ENCODE measurements at places on chromosomes 2 and 18.

- no peak for DNase-seq
Observed at GRCh38 chr2:169778446-169778845, 20.2 kb upstream of the SSB start.

GRCh38 chr2:162244541-162245031 lies 1.3 kb upstream of the FAP start:
- DNase-seq = no peak

DNA sequence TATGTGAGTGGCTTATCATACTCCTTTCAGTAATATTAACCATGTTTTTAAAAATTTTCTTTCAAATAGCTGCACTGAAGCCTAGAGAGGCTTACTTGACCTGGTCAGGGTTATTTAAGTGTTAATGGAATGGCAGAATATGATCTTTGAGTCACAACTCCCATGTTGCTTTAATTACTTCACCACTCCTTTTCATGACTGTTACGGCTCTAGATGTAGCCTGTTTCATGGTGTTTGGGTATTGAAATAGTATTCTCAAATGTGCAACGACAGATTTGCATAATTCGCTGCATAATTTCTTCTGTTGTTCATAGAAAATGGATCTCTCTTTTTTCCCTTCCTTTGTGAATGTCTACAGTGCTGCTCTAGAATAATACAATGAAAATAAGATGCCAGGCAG lies 51.6 kb upstream of the PLA2R1 start:
- no peak for DNase-seq

- DNase-seq = no peak
Observed at GRCh38 chr18:46096651-46097300, 1.3 kb downstream of the ATP5F1A start.

GRCh38 chr2:201483342-201483741 lies 31.8 kb downstream of the STRADB start:
- no peak for DNase-seq

- DNase-seq = no peak
Observed at GRCh38 chr18:392928-393573, 107.5 kb downstream of the COLEC12 start.

DNA sequence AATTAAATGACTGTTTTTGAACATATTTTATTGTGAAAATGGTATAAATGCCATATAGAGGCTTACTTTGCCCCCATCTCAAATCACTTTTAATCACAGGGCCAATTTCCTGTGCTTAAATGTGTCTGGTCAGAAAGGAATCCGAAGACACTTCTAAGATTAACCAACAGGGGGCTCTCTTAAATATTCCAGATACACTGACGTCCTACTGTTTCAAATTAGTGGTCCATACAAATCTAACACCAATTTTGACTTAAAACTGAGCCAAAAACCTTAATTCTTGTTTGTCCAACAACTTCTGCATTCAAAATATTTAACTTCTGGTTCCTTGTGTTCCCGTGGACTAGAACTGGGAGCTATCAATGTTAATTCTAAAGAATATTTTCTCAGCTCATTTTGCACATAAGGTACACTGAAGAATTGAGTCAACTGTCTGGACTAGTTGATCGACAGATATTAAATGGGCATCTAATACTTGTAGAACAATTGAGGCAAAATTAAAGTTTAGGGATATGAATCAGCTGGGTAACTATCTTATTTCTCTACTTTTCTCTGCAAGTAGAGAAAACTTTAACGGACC lies 557.5 kb downstream of the ARHGAP15 start:
- no peak for DNase-seq

DNA sequence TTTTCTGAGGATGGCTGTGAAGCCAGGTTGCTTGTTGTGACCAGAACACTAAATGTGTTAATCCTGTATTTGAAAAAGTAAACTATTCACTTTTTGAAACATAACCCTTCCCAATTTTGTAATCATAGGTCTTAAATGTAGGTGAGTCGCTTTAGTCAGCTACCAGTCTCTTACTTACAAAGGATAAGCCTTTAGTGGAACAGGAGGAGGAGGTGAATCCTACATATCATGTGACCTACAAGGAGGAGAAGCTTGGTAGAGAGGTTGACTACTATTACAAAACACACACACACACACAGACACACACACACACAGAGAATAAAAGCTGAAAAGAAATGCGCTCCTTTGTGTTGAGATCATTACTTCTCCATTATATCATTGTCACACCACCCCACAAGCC lies 59.9 kb upstream of the SPAG16 start:
- DNase-seq = no peak

- no peak for DNase-seq
Observed at GRCh38 chr2:107132070-107132469, 246.1 kb upstream of the ST6GAL2 start.

DNA sequence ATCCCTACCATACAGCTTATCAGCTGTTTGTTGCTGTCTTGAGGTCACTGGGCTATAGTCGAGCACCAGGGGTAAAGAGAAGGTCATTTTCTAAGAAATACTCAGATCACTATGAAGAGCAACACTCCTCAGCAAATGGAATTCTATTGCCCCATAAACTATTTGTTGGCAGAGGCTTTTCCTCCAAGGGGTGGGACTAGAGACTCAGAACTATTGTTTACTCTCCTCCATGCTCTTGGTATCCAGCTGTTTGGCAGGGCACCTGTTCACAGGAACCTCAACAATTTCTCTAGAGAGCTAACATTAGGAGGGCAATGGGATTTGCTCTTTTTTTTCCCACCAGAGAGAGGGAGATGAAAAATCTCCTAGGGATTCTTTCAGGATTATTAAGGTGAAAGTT lies 249.1 kb upstream of the SPRED2 start:
- no peak for DNase-seq

GRCh38 chr18:35661483-35662146 lies 80.1 kb downstream of the GALNT1 start:
- no peak for DNase-seq

DNA sequence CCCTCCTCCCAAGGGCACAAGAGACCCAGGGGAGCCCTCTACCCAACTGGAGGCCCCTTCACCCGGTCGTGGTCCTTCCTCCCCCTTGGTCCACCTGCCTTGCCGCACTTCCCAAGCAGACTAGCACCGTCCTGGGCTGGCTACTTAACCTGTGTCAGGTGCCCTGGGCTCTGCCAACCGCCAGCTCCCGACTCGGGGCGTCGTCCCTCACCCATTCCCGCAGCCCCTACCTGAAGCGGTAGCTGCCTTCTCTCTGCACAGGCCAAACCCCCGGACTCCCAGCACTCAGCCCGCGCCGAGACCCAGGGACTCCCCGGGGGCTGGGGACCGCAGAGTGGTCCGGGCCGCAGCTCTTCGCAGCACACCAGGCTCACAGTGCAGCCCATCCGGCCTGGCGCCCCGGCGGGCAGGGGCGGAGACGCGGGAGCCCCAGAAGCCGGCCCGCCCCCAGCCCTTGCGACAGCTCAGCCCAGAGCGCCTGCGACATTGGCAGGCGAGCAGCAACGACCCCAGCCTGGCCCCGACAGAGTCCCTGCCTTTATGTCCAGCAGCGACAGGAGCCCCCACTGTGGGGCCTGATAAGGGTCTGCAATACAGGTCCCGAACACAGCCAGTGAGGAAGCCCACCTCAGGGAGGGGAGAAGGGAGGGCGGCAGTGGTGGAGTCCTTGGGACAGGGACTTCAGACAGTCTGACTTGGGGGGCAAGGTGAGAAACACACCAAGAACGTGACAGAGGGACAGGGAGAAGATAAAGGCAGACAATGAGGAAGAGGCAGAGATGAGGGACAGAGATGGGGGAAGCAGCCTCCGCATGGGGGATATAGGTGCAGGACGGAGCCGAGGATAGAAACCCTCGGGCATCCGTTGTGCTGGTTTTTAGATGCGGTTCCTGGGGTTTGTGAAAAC lies 31.0 kb upstream of the TNS1 start:
- no peak for DNase-seq

GRCh38 chr2:53104263-53104662 lies 663.3 kb upstream of the CHAC2 start:
- no peak for DNase-seq

DNA sequence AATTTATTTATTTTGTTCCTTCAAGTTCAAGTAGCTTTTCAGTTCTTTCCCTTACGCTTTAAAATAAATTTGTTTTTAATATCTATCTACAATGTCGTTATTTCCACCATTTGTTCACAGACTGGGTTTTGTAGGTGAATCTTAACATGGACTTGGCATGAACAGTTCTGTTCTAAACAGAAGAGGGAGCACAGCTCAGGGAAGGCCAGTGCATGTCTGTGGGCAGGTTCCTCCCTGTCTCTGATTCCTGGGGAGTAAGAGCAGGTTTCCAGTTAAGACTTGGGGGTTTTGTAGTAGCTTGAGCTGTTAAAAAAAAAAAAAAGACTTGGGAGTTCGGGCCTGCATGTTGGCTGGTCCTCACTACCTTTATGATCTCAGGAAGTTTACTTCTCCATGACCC lies 11.1 kb downstream of the TTL start:
- no peak for DNase-seq

DNA sequence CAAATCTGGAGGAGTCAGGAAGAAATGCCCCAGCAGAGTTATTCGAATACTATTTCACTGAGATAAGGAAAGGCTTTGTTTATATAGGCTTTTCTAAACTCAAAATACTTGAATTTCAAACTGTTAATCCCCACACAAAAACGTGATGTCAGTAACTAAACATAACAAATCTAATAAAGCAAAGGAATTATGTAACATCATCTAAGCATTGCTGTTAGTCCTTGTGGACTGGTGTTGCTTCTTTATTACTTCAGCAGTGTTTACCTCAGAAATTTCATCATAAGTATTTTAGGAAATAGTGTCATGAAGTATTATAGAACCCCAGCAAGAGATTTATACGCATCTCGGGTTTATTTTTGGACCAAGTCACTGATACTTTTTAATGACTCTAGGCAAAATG lies 19.7 kb upstream of the SANBR start:
- no peak for DNase-seq

DNA sequence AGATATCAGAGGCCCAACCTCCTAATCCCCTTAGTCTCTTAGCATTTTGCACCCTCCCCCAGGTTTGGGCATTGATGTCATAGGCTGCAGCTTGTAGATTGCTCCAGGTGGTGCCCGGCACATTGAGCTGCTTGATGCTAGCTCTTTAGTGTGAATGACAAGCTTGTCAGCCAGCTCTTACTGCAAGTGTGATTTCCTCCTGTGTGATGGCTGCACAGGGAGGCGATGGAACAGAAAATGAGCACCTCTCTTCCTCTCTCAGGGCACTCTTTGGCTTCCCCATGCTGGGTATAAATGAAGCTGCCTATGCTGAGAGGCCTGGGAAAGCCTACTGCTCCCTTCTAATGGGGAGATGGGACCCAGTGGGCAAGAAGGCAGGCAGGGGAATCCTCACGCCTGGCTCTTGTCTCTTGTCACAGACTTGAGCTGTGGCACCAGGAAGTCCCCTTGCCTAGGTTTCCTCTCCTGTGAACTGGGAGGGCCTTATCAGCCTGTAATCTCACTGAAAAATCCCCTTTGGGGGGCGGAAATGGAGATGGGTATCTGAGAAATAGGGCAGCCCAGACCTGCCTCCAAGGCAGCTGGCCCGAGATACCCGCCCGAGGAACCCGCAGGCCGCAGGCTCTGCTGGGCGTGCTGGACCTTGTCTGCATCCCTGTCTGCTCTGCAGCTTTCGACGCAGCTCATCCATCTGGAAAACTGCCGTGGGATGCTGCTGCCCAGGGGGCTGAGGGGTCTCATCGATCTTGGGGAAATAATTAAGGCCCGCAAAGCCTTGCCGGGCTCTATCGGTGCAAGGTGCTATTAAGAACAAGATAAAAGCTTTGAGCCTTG lies 163.5 kb upstream of the CXCR4 start:
- DNase-seq = no peak

GRCh38 chr2:178374865-178375264 lies 76.1 kb downstream of the PRKRA start:
- DNase-seq = no peak

- no peak for DNase-seq
Observed at GRCh38 chr2:118014492-118014824, 588 bp upstream of the CCDC93 start.

GRCh38 chr2:53750041-53750768 lies 17.4 kb upstream of the CHAC2 start:
- DNase-seq = no peak

DNA sequence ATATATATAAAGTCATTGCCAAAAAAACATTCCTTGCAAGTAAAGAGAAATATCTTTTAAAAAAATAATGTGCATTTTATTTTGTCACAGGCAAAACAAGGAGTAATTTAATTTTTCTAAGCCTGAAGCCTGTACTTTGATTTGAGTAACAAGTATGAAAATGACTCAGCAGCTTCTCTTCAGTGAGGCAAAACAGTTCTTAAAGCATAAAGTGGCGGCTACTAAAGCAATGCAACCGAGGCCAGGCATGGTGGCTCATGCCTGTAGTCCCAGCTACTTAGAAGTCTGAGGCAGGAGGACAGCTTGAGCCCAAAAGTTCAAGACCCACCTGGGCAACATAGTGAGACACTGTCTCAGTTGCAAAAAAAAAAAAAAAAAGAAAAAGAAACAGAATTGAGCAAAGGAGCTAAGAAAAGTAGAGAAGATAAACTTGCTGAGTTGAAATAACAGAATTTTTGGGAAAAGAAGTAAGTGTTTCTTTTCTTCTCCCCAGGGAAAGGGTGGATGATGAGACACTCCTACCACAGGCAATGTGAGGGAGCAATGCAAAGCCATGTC lies 29.6 kb downstream of the DOK1 start:
- DNase-seq = no peak

GRCh38 chr18:3624935-3625741 lies 175.2 kb downstream of the TGIF1 start:
- no peak for DNase-seq

DNA sequence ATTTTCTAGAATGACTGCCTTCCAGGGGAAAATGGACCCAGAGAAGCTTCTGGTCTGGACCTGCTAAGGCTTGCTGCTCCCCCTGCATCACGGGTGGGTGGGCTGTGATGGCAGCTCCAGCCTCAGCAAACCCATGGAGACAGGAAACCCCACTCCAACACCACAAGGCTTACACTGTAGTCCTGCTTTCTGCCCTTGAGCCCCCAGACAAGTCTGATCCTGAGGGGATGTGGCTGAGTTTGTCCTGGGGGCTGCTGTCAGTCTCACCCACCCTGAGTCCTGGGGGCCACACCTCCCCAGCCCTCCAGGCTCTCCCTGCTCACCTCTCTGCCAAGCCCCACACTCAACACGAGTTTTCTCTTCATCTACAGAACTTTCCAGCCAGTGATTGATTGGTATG lies 279.4 kb downstream of the EIPR1 start:
- no peak for DNase-seq

DNA sequence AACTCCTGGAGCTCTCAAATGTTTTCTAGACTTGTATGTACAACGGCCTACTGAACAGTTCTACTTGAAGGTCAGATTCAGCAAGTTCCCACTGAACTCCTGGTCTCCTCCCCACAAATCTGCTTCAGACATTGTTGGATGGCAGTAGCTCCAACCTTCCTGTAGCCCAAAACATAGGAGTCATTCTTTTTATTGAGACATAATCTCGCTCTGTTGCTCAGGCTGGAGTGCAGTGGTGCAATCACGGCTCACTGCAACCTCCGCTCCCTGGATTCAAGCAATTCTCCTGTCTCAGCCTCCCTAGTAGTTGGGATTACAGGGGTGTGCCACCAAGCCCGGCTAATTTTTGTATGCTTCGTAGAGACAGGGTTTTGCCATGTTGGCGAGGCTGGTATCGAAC lies 47.3 kb downstream of the QPCT start:
- DNase-seq = no peak

GRCh38 chr2:8750221-8750620 lies 68.4 kb downstream of the ID2 start:
- DNase-seq = no peak

- no peak for DNase-seq
Observed at GRCh38 chr2:10369269-10370255, 66.9 kb downstream of the HPCAL1 start.

- DNase-seq = no peak
Observed at GRCh38 chr2:28764909-28765711, 13.5 kb downstream of the PPP1CB start.
